Activated CD4-positive, alpha-beta T cell treated with anti-CD3 and anti-CD28 coated beads, Interleukin-2, amount 50 U/mL, for 16 hours (primary cell): ENCODE measurements at places on chromosomes 7 and 10.
A peak's percentile ranks its signal among the peaks of the same experiment; 100 is the strongest.

- no peak for DNase-seq
Observed at GRCh38 chr7:151558575-151558974, 38.9 kb upstream of the RHEB start.

DNA sequence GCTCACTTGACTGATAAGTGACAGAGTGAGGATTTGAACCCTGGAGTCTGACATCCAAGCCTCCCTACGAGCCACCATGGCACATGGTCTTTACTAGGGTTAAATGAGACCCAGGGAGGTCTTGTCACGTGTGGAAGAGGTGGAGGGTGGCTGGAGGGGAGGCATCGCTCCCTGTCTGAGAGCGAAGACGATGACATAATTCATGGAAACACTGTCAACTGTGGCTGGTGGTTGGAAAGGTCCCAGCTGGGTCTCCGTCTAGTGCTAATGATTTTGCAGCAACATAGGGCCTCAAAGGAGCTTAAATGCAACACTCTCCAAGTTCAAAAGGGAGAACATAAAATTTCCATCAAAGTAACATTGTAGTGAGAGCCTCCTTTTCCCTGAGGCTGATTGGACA, 99.9 kb upstream of the BAIAP2L1 start:
- DNase-seq, result no peak

GRCh38 chr7:79933144-79933543, 201.5 kb upstream of the GNAI1 start:
- no peak for DNase-seq

- peak; percentile 14 for DNase-seq
Observed at GRCh38 chr10:62463364-62463763, 89.2 kb downstream of the ZNF365 start.

- no peak for DNase-seq
Observed at GRCh38 chr7:137818036-137818435, 28.7 kb downstream of the DGKI start.
